ENCODE measurements at places on chromosomes 12 and 14.

- no peak for DNase-seq
Measured at GRCh38 chr14:24329736-24330135, 5.1 kb downstream of the ADCY4 start.

DNA sequence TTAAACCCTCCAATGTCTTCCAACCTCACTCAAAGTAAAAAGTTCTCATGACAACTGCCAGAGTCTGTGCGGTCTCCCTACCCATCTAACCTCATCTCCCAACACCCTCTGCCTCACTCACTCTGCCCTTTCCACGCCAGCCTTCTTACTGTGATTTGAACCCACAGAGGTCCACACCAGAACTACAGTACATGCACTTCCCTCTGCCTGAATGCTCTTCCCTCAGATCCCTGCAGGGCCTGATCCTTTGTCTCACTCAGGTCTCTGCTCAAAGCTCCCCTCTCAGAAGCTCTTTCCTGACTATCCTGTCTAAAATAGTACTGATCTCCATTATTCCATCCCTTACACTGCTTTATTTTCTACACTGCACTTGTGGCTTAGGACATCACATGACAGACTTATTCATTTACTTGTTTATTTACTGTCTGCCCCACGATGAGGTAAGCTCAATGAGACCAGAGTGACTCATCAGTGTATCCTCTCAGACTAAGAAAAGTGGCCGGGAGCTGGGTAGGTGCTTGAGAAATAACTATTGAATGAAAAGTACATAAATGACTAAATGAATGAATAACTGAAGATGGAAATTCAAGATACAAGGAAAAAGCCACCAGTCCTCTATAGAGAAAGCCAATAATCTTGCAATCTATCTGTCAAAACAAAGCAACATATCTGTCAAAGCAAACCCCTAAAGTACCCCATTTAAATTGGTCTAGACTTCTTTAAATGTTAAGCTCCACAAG lies 17.1 kb downstream of the POMT2 start:
- no peak for DNase-seq

GRCh38 chr12:33223956-33224355 lies 215.7 kb downstream of the SYT10 start:
- no peak for DNase-seq

DNA sequence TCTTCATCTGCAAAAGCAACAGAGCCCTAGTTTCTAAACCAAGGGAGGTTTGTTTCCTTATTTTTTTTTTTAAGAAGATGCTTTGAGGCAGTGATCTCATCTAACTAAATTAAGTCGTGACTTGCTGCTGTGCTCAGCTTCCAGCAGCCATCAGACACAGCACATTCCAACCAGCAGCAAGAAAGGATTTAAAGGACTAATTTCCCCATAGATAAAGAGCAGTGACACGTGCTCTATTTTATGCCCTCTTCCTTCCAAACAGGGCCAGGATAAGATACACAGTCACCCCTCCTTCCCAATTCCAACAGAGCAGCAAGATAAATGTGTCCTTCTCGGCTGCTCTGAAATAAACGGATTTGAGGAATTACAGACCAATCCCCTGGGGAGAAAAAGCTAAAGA lies 81.7 kb downstream of the PRKAB1 start:
- no peak for DNase-seq

- no peak for DNase-seq
Measured at GRCh38 chr12:2833327-2833726, 1.5 kb downstream of the NRIP2 start.

DNA sequence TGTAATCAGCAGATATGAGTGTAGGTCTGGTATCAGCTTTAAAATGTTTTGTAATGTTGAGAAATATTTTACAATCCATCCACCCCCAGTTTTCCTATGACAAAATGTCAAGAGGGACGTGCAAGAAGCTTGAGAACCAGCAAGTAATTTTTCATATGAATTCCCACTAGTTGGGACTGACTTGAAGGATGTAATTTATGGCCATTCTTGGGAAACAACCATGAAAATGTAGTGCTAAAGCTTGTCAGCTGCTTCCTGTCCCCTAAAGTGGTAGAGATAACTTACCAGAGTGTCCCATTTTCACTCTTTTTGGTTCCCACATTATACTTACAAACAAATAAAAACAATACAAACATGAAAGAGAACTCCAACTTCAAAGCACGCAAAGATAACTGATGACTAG lies 63.9 kb downstream of the RERG start:
- DNase-seq, result no peak

DNA sequence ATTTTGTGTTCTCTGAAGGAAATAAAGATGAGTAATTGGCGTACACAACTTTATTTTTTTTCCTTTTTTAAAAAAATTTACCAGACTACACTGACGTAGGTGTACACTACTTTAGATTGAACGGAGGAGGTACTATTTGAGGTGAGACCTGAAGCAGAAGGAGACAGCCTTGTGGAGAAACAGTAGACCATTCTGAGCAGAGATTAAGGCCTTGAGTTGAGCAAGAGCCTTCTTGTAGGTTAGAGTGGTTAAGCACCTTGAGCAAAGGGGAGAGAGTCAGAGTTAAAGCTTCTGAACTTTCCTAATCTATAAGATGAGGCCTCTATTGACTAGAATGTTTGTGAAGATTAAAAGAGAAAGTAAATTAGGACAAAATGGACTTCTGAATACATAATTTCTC lies 2.5 kb downstream of the LEMD3 start:
- DNase-seq, result no peak

DNA sequence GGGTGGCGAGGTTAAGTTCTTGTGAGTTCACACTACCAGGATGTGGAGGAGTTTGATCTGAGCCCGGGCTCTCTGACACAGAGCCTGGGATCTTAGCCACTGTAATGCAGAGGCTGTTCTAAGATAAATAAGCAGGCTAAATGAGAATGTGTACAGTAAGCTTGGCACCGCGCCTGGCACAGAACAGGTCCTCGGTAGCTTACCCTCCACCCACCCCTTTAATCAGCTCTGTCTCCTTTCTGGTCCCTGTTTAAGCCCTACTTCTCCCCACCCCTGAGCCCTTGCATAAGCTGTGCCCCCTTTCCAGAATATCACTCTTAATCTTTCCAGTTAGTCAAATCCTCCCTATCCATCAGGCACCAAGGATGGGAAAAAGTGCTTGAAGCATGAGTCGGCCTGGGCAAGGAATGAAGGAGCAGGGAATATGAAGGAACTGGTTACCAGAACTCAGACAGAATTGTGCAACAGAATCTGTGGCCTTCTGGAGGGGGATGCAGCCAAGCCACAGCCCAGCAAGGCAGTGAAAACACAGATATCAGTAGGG lies 32.8 kb upstream of the CMKLR1 start:
- no peak for DNase-seq

DNA sequence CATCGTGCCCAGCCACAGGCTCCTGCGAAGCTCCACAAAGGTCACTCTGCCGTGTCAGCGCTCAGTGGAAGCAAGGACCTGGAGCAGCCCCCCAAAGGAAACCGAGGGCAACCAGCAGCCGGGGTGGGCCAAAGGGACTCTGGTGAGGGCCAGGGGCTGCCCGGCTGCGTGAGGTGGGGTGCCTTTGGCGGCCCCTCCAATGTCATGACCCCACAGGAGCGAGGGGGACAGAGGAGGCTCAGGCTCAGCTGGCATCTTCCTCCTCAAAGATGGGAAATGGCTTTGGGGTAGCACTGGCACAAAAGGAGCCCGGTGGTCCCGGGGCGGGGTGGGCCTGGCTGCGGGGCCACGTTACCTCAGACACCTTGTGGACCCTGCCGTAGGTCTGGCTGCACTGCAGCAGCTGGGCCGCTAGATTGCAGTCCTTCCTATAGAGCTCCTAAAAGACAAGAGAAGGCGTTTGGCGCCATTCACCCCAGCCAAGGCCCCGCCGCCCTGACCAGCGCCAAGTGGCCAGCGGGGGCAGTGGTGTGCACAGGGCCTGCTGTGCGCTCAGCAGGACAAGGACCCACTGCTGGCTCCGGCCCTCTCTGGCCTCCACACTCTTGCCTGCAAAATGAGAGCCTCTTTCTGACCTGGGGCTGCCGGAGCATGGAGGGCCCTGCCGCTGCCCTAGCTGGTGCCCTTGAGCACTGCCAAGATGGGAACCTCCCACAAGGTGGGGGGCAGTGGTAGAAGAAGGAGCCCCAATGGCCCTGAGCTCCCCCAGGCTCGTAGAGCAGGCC lies 46.9 kb downstream of the BEGAIN start:
- no peak for DNase-seq

- no peak for DNase-seq
Measured at GRCh38 chr12:75909714-75910656, 121.6 kb downstream of the PHLDA1 start.

GRCh38 chr12:97557116-97557515 lies 94.5 kb downstream of the RMST start:
- no peak for DNase-seq
